Motor neuron (in vitro differentiated cells): ENCODE measurements at places on chromosomes 6 and 20. TPM values are rescaled to one million over a fixed set of nuclear protein-coding genes. Genes with fewer than 3 reads are reported as not detected.

MRAP2 gene
- total RNA-seq: 1.8 and 2.5 TPM in 2 replicates

PKIB gene
- 23.1 and 25.8 TPM in 2 replicates for total RNA-seq

CLVS2 gene
- total RNA-seq: 10.6 and 11.0 TPM in 2 replicates

TMEM244 gene
- not detected in 2 replicates for total RNA-seq

DNA sequence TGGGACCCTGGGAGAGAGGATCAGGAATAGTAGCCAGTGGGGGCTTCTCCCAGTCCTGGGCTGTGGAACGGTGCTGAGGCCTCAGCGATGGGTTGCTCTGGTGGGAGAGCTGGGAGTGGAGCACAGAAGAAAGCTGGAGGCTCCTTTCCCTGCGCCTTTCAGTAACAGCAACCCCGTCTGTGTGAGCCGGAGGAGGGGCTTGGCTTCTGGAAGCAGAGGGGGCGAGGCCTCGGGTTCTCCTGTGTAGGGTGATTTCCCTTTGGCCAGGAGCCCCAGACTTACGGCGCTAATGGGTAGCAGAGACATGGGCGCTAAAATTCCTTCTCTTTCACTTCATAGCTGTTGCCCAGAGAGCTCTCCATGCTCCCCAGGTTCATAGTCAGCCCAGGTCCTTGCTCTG is 55.0 kb downstream of the DAAM2 start:
- ATAC-seq: peak; percentile 32

DNA sequence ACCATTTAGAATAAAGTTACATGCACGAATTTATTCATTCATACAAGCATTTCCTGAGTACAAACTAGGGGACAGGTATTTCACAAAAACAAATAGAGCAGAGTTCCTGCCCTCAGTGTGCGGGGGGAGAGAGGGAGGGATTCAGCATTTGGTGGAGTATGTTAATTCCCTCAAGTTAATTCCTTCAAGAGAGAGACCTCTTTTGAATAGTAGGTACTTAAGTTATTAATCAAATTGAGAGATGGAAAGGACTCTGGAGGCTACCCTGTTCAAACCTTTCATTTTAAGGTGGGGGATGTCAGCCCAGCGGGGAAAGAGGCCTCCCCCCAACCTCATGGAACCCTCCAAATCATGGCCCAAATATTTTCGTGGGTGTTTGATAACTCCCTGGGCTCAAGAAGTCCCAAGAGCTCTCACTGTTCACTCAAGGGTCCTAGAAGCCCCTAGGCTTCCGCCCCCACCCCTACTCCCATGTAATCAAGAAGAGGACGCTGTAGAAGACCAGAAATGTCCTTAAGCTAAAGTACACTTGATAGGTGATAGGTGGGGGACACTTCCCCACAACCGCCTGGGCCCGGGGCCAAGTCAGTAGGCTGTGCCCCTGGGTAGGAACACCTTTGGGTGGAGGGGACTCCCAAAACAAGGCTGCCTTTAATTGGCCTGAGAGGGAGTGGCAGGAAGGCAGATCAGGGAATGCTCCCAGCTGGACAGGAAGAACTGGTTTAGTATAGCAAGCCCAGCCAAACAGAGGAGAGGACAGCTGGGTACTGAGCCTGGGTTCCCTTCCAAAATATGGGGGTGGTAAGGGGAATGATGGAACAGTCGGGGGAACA is 2.9 kb downstream of the SDC4 start:
- no peak for ATAC-seq

DNA sequence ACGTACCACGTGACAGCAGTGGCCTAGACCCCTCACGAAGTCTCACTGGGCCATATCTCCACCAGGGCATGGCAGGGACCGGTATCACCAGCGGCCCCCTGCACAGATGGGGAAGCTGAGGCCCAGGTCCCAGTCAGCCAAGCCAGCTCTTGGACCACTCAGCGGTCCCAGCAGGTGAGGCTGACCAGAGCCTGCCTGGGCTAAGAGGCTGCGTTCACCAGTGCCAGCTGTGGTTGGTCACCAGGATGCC is 2.6 kb upstream of the MRGBP start:
- ATAC-seq: no peak

DNA sequence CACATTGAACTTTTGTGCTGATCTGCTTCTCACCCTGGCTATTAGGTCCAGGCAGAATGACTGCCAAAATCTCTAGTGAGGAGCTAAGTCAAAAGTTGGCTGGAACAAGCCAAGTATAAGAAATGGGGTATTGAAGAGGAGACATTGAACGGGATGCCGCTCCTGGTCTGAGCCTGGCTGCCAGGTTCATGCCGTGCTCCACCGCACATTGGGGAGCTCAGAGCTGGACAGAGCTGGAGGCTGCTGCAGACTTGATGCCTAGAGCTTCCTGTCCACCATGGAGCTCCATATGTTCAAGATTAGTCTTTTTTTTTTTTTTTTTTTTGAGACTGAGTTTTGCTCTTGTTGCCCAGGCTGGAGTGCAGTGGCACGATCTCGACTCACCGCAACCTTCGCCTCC is 4.1 kb upstream of the IFT52 start:
- no peak for ATAC-seq
